ENCODE measurements at places on chromosomes 1 and 21. TPM values are rescaled to one million over a fixed set of nuclear protein-coding genes. Genes with fewer than 3 reads are reported as not detected.

Gene ANKRD45
- 0.91 TPM for total RNA-seq

Gene ASPM
- 21.4 TPM for total RNA-seq

Gene POGZ
- 4.5 TPM for total RNA-seq

Gene ATP8B2
- total RNA-seq: 32.6 TPM

Gene CD5L
- not detected for total RNA-seq

Gene CFHR5
- total RNA-seq: not detected

Gene ETNK2
- 5.3 TPM for total RNA-seq

Gene TPTE
- not detected for total RNA-seq

Gene C1orf159
- total RNA-seq: 19.1 TPM

Gene SMG7
- total RNA-seq: 15.1 TPM

Gene PTAFR
- 0.55 TPM for total RNA-seq

Gene YRDC
- 25.1 TPM for total RNA-seq

Gene LORICRIN
- not detected for total RNA-seq

Gene CLDN14
- total RNA-seq: 4.6 TPM

Gene NMNAT1
- 18.5 TPM for total RNA-seq

Gene SYT14
- total RNA-seq: 0.23 TPM

Gene SLC1A7
- not detected for total RNA-seq

Gene RXFP4
- total RNA-seq: not detected

Gene SH2D1B
- not detected for total RNA-seq

Gene GOLT1A
- 8.5 TPM for total RNA-seq

Gene GIPC2
- total RNA-seq: not detected

Gene GJA9
- not detected for total RNA-seq

Gene ENAH
- 87.9 TPM for total RNA-seq

Gene IRF6
- total RNA-seq: not detected

Gene EDN2
- 8.9 TPM for total RNA-seq

Gene IKBKE
- 24.6 TPM for total RNA-seq

Gene HCRTR1
- not detected for total RNA-seq

Gene FAM167B
- total RNA-seq: not detected

Gene DNTTIP2
- 27.4 TPM for total RNA-seq

Gene FALEC
- total RNA-seq: not detected

Gene CIART
- total RNA-seq: 15.3 TPM

Gene SH2D5
- total RNA-seq: 9.8 TPM

Gene PIK3CD
- 7.0 TPM for total RNA-seq

Gene ASTN1
- 4.1 TPM for total RNA-seq
